Caco-2 (cell line): ENCODE measurements at places on chromosomes 7 and 10. TPM values are rescaled to one million over a fixed set of nuclear protein-coding genes. Genes with fewer than 3 reads are reported as not detected.

DNA sequence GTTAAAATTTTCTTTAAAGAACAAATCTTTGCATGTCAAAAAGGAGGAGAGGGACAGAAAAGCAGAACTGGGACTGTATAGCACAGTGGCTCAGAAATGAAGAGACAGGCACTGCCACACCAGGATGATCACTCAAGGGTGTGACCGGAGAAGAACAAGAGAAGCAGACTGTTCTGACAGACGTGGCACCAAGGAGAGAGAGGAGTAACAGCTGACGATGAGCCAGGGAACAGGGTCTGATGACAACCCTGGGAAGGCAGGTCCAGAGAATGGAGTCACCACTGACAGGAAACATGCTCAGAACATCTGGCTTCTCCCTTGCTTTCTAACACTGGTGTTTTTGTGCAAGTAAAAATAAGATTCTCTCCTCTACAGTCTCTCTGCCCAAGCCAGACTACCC is 14.6 kb upstream of the VAX1 start:
- no peak overlapping the region for H3K4me3 ChIP-seq
- no peak for DNase-seq
- H3K27ac ChIP-seq = no peak overlapping the region
- no peaks in the 10 kb centered on the region for H3K36me3 ChIP-seq

Gene KLF14
- total RNA-seq = 0.14 TPM in 1 of 2 replicates, not detected in the other

- H3K4me3 ChIP-seq = no peak overlapping the region
- no peak for DNase-seq
- no peaks in the 10 kb centered on the region for H3K36me3 ChIP-seq
- H3K27ac ChIP-seq = no peak overlapping the region
- H3K4me1 ChIP-seq = no peaks in the 10 kb centered on the region
These were observed 14.8 kb upstream of the CNPY1 start for GRCh38 chr7:155560982-155561686.

GRCh38 chr10:17073725-17074540 is 55.7 kb downstream of the CUBN start:
- H3K4me3 ChIP-seq = no peak overlapping the region
- no peaks in the 10 kb centered on the region for H3K36me3 ChIP-seq
- no peak overlapping the region for H3K27ac ChIP-seq
- DNase-seq = no peak
- no peaks in the 10 kb centered on the region; the same call in 1 of the 2 replicates for H3K4me1 ChIP-seq

GRCh38 chr7:142557971-142558582 is 191.2 kb upstream of the PRSS1 start:
- DNase-seq = peak; percentile 53
- H3K4me1 ChIP-seq = peaks cover 4% of the 10 kb centered on the region; the same call in 1 of the 2 replicates
- H3K27ac ChIP-seq = no peak overlapping the region
- H3K36me3 ChIP-seq = no peaks in the 10 kb centered on the region
- no peaks in the 10 kb centered on the region for H3K27me3 ChIP-seq
- no peak overlapping the region for H3K4me3 ChIP-seq

Gene SRRM3
- 0.86 and 1.7 TPM in 2 replicates for total RNA-seq

DNA sequence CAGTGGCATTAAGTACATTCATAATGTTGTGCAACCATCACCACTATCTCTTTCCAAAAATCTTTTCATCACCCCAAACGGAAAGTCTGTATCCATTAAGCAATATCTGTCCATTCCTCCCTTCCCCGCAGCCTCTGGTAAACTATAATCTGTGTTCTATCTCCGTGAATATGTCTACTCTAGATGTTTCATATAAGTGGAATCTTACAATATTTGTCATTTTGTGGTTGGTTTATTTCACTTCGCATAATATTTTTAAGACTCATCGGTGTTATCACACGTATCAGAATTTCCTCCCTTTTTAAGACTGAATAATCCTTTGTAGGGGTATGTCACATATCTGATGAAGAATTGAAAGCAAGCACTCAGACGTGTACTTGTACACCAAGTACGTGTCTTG is 86.0 kb upstream of the FGFR2 start:
- no peaks in the 10 kb centered on the region for H3K27me3 ChIP-seq
- no peaks in the 10 kb centered on the region for H3K36me3 ChIP-seq
- no peak for DNase-seq
- no peak overlapping the region for H3K27ac ChIP-seq

Gene AS3MT
- 6.4 and 8.6 TPM in 2 replicates for total RNA-seq

DNA sequence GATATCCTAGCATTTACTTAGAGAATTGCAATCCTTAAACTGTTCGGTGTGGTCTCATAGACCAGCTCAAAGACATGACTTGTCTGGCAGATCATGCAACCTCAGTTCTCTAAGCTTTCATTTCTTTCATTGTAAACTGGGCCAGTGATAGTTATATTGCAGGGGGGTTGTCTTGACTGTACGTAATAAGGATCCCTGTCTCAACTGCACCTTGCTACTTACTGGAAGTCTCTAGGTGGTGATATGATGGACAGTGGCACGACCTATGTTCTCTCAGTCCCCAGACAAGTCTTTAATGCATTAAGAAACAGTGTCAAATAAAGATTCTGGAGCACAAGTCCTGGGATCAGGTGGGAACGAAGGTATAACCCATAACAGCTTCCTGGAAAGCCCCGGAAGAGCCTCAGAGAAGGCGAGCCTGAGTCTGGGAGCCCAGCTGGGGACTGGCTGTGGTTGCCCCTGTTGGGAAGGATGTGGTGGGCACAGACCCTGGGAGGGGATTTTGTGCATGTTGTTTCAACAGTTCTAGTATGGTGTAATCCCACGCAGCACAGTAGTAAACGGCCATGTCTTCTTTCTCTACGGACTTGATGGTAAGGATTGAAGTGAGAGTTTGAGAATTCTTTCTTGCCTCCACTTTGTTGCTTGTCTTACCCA is 26.0 kb upstream of the TARP start:
- H3K36me3 ChIP-seq = no peaks in the 10 kb centered on the region
- no peak overlapping the region for H3K4me3 ChIP-seq
- no peaks in the 10 kb centered on the region for H3K27me3 ChIP-seq
- no peak for DNase-seq

GRCh38 chr7:22812353-22812752 is 10.3 kb downstream of the TOMM7 start:
- H3K4me3 ChIP-seq = no peak overlapping the region
- no peaks in the 10 kb centered on the region; the same call in 1 of the 2 replicates for H3K36me3 ChIP-seq
- no peak for DNase-seq
- H3K4me1 ChIP-seq = peaks cover 11% of the 10 kb centered on the region
- H3K27ac ChIP-seq = no peak overlapping the region

DNA sequence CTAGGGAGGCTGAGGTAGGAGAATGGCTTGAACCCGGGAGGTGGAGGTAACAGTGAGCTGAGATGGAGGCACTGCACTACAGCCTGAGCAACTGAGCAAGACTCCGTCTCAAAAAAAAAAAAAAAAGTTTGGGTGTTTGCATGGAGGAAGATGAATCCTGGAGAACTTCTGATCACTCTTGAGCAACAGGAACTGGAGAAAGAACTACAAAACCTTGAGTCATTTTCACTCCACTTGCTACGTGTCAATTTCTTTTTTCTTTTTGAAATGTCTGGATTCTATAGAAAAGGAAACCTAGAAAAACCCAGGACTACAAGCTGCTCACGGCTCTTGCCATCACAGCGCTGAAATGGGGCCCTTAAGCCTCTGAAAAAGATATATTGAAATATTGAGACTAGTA is 189.6 kb upstream of the NRP1 start:
- no peaks in the 10 kb centered on the region for H3K36me3 ChIP-seq
- peaks cover 8% of the 10 kb centered on the region; the same call in 1 of the 2 replicates for H3K4me1 ChIP-seq
- H3K27me3 ChIP-seq = no peaks in the 10 kb centered on the region
- no peak overlapping the region for H3K27ac ChIP-seq
- DNase-seq = no peak
- H3K4me3 ChIP-seq = no peak overlapping the region

GRCh38 chr7:122454776-122455507 is 150.4 kb upstream of the FEZF1 start:
- DNase-seq = no peak
- H3K27me3 ChIP-seq = no peaks in the 10 kb centered on the region
- no peak overlapping the region for H3K27ac ChIP-seq
- no peaks in the 10 kb centered on the region for H3K36me3 ChIP-seq
- H3K4me3 ChIP-seq = no peak overlapping the region
- H3K4me1 ChIP-seq = no peaks in the 10 kb centered on the region

GRCh38 chr7:77866786-77867536 is 68.4 kb downstream of the PHTF2 start:
- no peaks in the 10 kb centered on the region for H3K27me3 ChIP-seq
- H3K36me3 ChIP-seq = no peaks in the 10 kb centered on the region
- DNase-seq = no peak
- H3K4me3 ChIP-seq = no peak overlapping the region

DNA sequence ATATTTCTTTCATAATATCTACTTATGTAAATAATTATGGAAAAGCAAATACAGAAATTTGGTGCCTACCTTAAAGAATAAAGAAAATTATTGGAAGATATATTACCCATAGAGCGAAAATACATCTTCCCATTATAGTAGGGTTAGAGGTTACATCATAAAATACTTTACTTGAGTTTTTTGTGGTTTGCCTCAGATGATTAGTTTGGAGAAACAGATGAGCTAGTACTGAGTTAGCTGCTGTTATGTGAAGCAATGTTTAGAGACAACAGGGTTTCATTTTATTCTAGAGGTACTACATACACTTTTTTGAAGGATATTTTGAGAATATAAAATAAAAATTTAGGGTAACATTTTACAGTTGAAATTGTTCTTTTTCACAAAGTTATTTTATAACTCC is 2.9 kb upstream of the MLLT10 start:
- no peak overlapping the region for H3K4me3 ChIP-seq
- no peak overlapping the region for H3K27ac ChIP-seq
- no peaks in the 10 kb centered on the region for H3K27me3 ChIP-seq

Gene SKIDA1
- total RNA-seq = 5.7 and 6.3 TPM in 2 replicates
